Right renal cortex interstitium (tissue), 3 donors: ENCODE measurements at places on chromosomes 6 and 20.

- no peak for DNase-seq
Observed at GRCh38 chr6:135428078-135428477, 69.5 kb downstream of the AHI1 start.

DNA sequence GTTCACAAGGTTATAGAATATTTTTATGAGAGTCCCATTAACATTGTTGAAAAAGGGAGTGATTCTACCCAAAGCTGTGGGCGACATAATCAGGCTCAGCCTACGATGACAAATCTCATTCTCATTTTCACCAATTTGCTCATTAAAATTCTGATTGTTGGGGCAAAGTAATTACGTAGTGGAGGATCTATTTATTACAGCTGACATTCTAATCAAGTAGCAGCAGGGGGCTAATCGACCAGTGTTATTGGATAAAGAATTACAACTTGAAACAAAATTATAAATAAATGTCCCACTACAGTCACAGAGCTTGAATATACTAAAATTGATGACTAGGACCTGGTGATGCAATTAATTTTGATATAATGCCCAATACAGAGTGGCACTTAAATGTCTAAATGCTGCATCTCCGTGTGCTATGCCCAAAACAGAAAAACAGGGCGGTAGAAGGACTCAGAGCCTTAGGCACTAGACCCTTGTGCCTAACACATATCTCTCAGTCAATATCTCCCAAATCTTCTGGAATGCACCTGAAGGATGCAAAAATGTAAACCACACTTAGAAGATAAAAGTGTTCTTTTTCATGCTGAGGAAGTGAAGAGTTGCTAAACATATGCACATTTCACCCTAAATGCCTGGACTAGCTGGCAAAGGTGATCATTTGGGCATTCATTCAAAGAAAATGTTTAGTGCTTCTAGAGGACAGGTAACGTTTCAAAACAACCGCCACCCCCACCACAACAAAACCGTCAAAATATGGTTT, 88.3 kb downstream of the CD24 start:
- DNase-seq, result no peak

- DNase-seq, result no peak
Observed at GRCh38 chr6:150686566-150686965, 86.9 kb downstream of the PLEKHG1 start.

DNA sequence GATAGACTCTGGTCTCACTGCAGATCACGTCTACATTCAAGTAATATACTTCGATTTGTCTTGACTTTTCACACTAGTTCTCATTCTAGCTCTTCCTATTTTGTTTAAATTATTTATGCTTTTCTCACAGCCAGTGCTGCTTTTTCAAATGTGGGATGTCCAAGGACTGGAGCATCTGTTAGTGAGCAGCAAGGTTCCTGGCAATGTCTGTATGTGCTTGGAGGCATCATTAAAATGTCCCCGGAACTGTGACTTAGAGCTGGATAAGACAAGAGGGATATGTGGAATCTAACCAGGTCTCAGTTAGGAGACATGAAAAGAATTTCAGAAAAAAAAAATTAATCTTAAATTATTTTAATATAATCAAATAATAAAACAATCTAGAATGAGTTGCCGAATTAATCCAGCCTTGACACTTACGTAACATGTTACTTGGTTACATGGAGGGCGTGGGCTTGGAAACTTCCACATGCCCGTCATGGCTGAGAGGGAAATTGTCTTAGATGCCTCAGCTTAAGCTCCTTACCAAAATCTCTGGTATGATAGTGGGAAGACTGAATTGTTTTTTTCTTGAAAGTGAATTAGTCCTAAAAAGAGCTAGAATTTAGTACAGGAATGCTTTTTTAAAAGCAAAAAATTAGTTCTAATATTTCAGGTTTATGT, 21.4 kb upstream of the CARMIL1 start:
- DNase-seq, result no peak
